CD4-positive, alpha-beta memory T cell (primary cell): ENCODE measurements at places on chromosomes 1 and 21.

GRCh38 chr1:61588736-61589672 is 135.9 kb downstream of the TM2D1 start:
- DNase-seq: no peak

- DNase-seq: no peak
Observed at GRCh38 chr21:26007951-26008498, 162.5 kb downstream of the APP start.

DNA sequence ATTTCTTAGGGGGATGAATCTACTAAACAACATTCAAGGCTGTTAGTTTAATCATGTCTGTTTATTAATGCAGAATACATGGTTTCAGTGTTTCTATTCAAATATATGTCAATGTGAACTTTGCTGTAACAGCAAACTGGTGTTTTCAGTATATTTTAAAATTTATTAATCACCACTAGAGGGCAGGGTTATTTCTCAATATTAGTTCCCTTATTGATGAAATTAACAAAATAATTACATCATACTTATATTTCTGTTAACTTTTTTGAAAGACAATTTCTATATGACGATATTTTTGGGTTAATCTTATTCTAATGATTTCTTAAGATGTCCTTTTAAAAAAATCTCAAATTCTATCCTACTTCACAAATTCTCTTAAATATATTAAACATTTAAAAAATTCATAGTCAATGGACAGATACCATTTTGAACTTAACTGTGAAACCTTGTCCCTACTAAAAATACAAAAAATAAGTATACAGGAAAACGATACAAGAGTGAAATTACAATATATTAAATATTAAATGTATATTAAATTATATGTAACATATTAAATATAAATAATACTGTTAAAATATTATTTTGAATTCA is 1034.1 kb upstream of the PRMT6 start:
- DNase-seq: no peak

DNA sequence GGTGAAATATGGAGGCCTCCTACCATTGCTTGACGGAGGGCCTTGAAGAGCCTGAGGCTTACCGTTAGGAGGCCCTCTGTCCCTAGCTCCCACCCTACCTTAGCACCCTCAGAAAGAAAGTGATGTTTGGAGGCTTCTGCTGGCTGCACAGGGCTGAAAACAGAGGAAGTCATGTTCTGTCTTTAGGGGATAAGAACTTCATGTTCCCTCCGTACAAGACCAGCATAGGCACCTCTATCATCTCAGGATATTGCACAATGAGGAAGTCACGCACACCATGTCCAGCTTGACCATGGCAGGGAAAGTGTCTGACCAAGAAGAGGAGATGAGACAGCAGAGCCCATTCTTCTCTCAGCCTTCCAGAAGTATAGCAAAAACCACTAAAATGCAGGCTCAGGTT is 13.8 kb downstream of the ADORA3 start:
- DNase-seq: no peak

DNA sequence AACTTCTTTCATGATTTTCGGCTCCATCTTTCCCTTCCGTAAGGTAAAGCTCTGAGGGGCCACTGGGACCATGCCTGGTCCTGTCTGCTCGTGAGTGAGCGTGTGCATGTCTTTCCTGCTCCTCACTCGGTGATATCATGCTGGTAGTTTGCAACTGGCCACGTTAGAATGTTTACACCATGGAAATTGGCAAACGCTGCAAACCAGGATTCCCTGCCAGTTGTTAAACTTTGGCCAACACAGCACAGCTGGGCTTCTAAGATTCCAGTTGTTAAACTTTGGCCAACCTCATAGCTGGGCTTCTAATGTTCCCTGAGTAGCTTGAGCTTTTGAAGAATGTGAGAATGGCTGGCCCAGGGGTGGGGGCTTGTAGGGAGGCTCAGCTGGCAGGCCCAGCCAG is 68.0 kb upstream of the ACTL8 start:
- no peak for DNase-seq

GRCh38 chr1:215754112-215754511 is 187.0 kb downstream of the KCTD3 start:
- DNase-seq: no peak

- DNase-seq: no peak
Observed at GRCh38 chr1:86865973-86866637, 47.8 kb downstream of the SELENOF start.

DNA sequence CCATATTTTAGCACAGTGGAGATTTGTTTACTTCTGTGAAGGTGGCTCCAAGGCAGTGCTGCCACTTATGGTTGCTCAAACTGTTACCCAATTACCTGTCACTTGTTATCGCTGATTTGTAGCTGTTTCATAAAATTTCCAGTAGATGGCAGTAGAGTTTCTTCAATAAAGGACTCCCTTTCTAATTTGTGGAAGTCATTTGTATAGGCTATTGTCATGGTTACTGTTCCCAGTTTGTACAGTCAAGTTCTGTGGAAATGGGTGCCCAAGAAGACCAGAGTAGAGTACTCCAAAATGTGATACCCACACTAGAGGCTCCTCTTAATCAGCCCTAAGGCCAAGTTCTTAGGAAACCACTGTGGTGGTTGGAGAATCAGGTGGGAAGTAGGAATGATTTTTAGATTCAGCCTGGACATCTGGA is 186.1 kb downstream of the CLEC20A start:
- peak; percentile 13 for DNase-seq

DNA sequence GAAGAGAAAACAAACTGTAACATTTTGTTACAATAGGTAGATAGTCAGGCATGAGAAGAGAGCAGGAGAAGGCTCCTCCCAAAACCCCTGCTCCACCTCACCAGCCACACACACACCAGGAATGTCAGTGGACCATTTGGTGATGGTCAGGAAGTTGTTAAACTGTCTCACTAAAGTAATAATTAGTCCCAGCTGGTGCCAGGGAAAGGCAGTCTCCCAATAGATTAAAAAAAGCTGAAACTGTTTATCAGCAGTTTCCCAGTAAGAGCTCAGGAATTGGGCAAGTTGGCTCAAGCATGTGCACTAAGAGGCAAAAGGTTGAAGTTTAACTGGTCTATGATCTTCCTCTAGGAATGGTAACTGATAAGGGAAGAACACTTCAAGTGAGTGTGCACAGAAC is 249.6 kb downstream of the COL11A1 start:
- no peak for DNase-seq

DNA sequence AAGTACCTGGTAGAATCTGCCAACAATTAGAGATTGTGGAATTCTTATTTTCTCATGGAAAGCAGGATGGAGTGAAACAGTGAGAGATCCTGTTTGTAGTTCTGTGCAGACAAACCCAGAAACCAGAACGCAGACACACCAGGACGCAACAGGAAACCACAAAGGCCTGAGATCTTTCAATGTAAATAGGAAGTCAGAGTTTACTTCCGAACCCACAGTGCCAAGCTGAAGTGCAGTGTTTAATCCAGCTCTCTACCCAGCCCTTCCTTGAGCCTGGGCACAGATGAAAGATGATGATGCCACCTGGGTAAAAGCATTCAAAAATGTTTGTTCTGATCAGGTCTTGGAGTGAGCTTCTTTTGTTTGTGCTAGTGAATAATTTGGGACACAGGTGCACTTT is 244.2 kb upstream of the HOOK1 start:
- peak; percentile 35 for DNase-seq

DNA sequence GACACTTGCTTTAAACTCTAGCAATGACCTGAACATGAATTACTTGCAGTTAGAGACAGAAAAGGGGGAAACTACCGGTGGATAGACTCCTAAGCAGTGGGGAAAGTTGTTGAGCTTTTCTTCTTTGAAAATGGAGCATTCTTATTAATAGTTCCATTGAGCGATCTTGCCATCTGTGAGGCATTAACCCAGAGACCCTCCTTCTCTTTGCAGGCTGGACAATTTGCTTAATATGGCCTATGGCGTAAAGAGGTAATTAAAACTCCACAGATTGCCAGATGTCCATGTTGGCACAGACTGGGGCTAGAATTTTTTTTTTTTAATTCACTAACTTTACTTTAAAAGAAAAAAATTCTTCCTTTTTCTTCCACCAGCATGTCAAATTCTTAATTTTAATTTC is 88.5 kb downstream of the ELAVL4 start:
- no peak for DNase-seq

DNA sequence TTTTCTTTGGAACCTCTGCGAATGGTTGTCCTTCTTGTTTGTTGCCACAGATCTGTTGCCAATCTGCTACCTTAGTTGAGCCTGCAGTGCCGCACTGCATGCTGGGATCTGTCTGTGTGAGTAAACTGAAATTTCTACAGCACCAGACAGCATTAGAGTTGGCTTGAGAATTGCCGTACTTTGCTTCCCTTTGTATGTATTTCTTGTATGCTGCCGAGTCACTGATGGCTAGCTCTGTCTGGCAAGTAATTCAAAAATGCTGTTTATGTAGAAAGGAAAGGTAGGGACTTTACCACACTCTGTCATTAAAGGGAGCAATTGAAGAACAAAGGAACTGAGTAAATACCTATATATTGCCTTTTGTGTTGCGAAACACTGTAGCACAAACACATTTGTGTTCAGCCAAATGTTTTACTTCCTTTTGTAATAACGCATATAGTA is 857.4 kb downstream of the USP25 start:
- DNase-seq: no peak

DNA sequence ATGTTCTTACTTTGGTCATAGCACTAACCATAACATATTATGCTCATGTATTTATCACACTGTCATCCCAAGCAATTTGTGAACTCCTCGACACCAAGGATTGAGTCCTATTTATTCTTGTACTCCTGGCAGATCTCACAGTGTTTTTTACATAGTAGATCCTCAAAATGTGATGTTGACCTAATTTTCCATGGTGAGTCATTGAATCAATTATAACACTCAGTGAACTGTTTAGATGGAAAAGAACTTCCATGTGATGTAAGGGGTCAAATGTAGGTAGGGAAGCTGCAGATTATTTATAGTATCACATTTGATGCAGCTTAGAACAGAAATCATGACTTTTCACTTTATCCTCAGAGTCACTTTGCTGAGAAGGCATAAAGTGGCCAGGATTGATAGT is 281.9 kb upstream of the ADAMTS5 start:
- no peak for DNase-seq

GRCh38 chr1:14371771-14372497 is 226.6 kb upstream of the KAZN start:
- DNase-seq: no peak

- no peak for DNase-seq
Observed at GRCh38 chr1:9317591-9318417, 25.1 kb downstream of the SPSB1 start.

GRCh38 chr1:223222377-223222776 is 79.3 kb upstream of the TLR5 start:
- DNase-seq: no peak

DNA sequence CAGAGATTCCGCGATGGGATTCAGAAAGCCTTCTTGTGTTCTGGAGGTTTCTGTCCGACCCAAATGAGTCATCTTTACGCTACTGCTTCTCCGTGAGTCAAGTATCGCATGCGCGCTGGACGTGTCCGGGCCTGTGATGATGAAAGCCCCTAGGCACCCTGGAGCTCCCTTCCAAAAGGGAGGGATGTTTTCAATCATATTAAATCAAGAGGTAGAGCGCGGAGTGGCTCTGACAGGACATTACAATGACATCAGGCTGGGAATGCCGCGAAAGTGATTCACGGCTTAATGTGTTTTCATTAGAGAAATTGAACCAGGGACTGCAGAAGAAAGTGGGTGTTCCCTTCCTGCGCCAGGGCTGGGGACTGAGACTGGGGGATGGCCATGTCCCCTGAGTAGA is 48.5 kb downstream of the AJAP1 start:
- no peak for DNase-seq

DNA sequence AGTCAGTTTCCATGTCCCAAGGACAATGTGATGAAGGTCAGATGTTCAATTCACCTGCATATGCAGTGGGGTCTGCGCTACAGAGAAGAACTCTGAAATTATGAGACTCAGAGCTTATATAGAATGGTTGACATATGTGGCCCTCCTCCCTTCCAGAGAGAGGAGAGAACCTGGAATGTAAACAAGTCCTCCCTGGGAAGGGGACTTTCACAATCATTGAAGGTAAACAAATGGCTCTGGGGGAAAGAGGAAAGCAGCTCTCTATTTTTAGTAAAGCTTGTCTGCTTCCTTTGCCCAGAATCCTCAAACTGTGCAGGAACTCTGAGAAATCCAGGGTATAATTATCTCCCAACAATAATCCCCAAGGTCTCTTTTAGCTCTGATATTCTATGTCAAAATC is 9.8 kb downstream of the OVGP1 start:
- DNase-seq: no peak

GRCh38 chr1:239816081-239816782 is 275.5 kb upstream of the FMN2 start:
- no peak for DNase-seq

DNA sequence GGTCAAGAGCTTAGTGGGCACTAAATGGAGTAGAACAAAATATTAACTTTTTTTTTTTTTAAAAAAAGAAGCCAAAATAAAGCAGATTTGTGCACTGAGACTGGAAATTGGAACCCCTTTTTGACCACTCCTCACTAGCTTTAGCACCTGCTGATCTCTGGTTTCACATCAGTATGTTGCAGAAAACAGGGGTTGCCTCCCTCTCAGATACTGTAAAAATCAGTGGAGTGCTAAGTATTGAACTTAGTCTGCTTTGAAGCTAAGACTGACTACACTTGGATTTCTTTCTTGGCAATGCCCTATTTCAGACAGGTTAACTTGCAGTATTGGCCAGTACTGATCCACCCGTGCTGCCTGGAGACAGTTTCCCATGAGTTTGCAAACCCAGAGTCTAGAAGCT is 2.7 kb upstream of the KIAA0040 start:
- DNase-seq: no peak

DNA sequence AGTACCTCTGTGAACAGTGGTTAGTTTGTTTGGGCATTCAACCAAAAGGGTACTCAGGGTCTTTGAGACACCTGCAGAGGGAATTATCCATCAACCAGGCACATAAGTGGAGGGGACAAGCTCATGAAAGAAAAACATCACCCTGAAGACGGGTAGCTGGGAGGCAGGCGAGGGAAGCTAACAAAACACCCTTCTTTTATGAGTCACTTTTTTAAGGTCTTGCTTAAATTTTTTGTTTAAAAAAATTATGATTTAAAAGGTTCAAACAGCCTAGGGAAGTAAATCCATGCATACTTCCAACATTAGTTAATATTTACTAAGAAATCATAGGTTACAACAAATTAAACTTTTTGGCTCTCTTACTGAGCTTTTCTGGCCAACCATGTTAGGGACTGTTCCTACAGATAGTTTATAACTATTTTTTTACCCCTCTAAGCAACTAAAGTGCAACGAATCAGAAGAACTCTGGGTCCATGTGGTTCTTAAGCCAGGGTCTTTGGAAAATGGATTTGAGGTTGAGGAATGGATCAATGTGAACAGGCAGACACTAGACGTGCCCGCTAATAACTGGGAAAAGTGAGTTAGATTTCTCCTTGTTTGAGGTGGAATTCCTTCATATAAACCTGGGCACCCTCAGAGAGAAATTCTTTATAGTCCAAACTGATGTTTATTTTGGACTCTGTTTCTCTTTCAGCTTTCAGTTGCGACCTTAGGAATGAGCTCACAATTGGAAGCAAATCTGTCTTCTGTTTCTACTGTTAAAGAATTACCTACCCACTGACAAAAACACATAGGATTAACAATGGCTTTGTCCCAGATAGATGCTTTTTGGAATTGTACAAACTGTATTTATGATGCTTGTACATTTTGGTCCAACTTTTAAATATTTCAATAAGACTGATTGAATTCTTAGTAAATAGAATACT is 123.0 kb downstream of the LYPLAL1 start:
- no peak for DNase-seq

GRCh38 chr1:18732686-18733085 is 102.0 kb downstream of the PAX7 start:
- DNase-seq: no peak
